ENCODE measurements at places on chromosomes 3 and 15. TPM values are rescaled to one million over a fixed set of nuclear protein-coding genes. Genes with fewer than 3 reads are reported as not detected.

MAGEL2 gene
- not detected for total RNA-seq

WDR72 gene
- total RNA-seq: not detected

B3GNT5 gene
- 23.8 TPM for total RNA-seq

SUSD5 gene
- not detected for total RNA-seq

KNG1 gene
- 0.09 TPM for total RNA-seq

CCR4 gene
- 0.47 TPM for total RNA-seq

GRAMD1C gene
- not detected for total RNA-seq

CSTA gene
- total RNA-seq: 0.44 TPM

UBA7 gene
- 3.3 TPM for total RNA-seq

NEK4 gene
- total RNA-seq: 17.6 TPM

ACOX2 gene
- total RNA-seq: not detected

TGM4 gene
- not detected for total RNA-seq

C15orf40 gene
- total RNA-seq: 22.9 TPM

NPAP1 gene
- total RNA-seq: not detected

TRIM42 gene
- not detected for total RNA-seq

CALML4 gene
- total RNA-seq: 6.3 TPM

THPO gene
- total RNA-seq: 0.62 TPM

GOLGA8O gene
- total RNA-seq: 0.22 TPM

SLC28A2 gene
- not detected for total RNA-seq

FOXP1 gene
- 29.4 TPM for total RNA-seq

HDGFL3 gene
- 37.6 TPM for total RNA-seq

PEX5L gene
- total RNA-seq: not detected

TP63 gene
- total RNA-seq: 1.4 TPM

GP5 gene
- total RNA-seq: not detected

TWF2 gene
- total RNA-seq: 53.6 TPM

IGSF10 gene
- total RNA-seq: 0.33 TPM

RYR3 gene
- not detected for total RNA-seq

RPLP1 gene
- 2,904 TPM for total RNA-seq

UACA gene
- 0.33 TPM for total RNA-seq

TUSC7 gene
- not detected for total RNA-seq

SEMA6D gene
- total RNA-seq: not detected

KBTBD12 gene
- not detected for total RNA-seq

ATP13A3 gene
- total RNA-seq: 95.2 TPM

WDR93 gene
- total RNA-seq: not detected

SPATA12 gene
- total RNA-seq: not detected

ROBO2 gene
- total RNA-seq: 1.7 TPM

CLDN16 gene
- total RNA-seq: not detected

PARP15 gene
- total RNA-seq: 0.38 TPM

FILIP1L gene
- total RNA-seq: 1.6 TPM

IQSEC1 gene
- 37.1 TPM for total RNA-seq

MME gene
- 2.5 TPM for total RNA-seq

ALS2CL gene
- total RNA-seq: 0.13 TPM

PEX11A gene
- not detected for total RNA-seq

EXD1 gene
- total RNA-seq: not detected

GPR87 gene
- not detected for total RNA-seq

ILDR1 gene
- not detected for total RNA-seq

CFAP20DC gene
- 3.5 TPM for total RNA-seq
